ENCODE measurements at places on chromosomes 2 and 18. TPM values are rescaled to one million over a fixed set of nuclear protein-coding genes. Genes with fewer than 3 reads are reported as not detected.
A peak's percentile ranks its signal among the peaks of the same experiment; 100 is the strongest.

TBC1D8 gene
- 13.4 TPM for total RNA-seq

NTSR2 gene
- total RNA-seq: not detected

CCL20 gene
- 1.2 TPM for total RNA-seq

GYPC gene
- 101 TPM for total RNA-seq

LIMS3 gene
- total RNA-seq: 3.2 TPM

TMEM247 gene
- total RNA-seq: not detected

LYPD6B gene
- total RNA-seq: 2.9 TPM

DSEL gene
- total RNA-seq: 157 TPM

GPR55 gene
- not detected for total RNA-seq

SLC1A4 gene
- 47.7 TPM for total RNA-seq

DNA sequence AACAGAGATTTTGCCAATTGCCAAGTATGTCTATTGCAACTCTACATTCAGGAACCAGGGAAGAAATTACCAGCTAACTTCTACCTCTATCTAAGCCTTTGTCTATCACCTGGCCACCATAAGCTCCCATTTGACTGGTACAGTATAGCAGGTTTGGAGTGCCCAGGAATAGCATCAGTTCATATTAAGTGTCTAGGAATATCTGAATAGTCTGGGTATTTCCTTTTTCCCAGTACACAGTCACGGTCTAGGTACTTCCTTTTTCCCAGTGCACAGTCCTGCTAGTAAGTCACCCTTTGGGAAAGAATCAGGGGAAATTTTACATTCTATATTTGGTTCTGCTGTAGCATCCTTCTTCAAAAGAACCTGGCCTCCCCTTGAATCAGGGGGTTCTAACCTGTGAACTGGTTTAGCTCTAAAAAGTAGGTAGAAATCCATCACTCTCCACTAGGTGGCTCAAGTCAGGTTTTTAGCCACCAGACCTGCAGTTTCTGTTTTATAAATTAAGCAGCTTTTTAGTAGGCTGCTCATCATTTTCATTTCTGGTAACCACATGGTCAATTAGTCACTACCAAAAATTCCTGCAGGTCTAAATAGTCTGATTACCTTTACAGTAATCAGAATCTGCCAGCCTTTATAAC is 49.3 kb upstream of the DNAJC10 start:
- DNase-seq: peak; percentile 38

GRCh38 chr2:170818752-170819470 is 2.2 kb downstream of the GAD1 start:
- DNase-seq: peak; percentile 56

- no peak for DNase-seq
These were observed 183.3 kb downstream of the CAMKMT start for GRCh38 chr2:44545005-44545404.

GRCh38 chr2:160726046-160726445 is 232.4 kb upstream of the RBMS1 start:
- no peak for DNase-seq

GRCh38 chr18:13622751-13623150 is 103.6 kb downstream of the FAM210A start:
- peak; percentile 55 for DNase-seq

DNA sequence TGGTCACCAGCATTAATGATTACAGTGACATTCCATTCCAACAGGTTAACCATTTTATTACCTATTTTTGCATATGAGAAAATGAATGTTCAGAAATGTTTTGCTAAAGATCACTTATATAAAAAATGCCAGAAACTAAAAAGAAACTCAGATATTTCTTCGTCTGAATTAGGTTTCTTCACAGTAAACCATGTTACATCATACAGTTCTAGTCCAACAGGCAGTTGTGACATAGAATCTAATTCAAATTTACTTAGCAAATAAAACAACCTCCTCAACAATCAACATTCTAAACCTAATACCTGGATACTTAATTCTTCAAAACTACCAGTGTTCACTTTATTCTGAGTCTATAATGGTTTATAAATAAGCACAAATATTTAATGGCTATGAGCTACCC is 416.3 kb upstream of the LRRTM4 start:
- no peak for DNase-seq

- DNase-seq: no peak
These were observed 530.7 kb downstream of the CBLN2 start for GRCh38 chr18:72013427-72013850.

GRCh38 chr18:54086046-54086802 is 138.2 kb downstream of the MBD2 start:
- no peak for DNase-seq

- DNase-seq: no peak
These were observed 59.9 kb downstream of the XRCC5 start for GRCh38 chr2:216169087-216169486.

DNA sequence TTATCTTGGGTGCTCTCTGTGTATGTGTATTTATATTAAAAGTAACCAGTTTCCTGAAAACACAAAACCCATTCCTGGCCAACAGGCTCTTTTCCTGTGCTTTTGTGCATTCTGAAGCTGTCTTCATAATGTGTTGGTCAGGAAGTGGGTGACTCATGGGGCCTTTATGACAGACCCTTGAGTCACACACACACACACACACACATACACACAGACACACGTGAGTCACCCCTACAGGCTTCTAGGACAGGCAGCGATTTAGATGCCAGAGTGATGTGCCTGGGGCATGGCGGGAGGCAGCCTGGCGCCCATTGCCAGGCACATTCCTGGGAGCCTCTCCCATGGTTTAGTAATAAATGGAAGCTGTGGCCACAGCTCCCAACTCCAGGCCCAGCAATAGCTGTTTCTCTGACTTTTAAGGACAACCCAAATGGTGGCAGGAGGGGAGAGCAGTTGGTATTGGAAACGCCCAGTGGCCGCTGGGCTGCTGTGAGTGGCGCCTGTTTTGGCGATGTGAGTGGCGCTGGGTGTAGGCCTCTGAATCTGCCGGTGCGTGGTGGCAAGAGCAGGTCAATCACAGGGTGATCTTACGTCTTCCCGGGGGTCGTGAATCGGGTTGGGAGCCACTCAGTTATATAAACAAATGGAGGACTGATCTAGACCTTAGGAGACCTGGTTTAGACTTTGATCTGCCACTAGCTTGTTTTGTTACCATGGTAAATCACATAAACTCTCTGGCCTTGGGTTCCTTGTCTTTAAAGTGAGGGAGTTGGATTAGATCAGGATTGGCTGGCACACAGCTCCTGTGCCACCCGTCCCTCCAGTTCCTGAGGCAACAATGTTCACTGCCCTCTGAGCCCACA is 150.7 kb upstream of the DLX2 start:
- peak; percentile 95 for DNase-seq

GRCh38 chr2:118667348-118667747 is 180.1 kb downstream of the EN1 start:
- no peak for DNase-seq

- peak; percentile 88 for DNase-seq
These were observed 43.5 kb downstream of the SLC14A2 start for GRCh38 chr18:45658756-45659155.

Data from osteoblast (primary cell).